ENCODE measurements at places on chromosomes 7 and 10.

DNA sequence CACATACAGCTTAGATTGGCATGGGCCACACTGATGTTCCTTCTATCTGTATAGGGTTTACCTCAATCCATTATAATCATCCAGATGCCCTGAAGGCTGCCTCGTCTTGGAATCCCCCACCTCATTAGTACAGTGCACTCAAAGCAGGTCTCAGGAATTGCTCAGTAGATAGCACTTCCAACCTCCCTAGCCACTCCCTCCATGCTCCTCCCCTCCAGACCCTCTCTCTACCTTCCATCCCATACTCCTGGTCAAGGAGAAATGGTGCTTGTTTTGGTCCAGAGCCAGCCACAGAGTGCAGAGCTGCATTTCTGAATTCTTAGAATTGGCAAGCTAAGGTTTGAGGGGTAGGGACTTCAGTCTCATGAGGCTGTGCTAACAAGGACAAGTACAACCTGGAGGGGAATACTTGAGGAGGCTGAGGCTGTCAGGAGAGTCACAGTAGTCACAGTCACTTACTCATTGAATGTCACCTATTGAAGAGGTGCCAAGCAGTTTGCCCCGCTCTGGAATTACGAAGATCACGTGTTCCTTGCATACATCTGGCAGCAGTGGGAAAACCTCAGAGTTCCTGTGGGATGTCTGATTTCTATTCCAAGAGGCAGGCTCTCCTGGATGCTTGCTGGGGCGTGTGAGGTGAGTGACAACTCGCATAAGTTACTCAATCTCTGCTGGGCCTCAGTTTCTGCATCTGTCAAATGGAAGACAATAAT, 60.7 kb upstream of the ZNF746 start:
- no peak for DNase-seq

DNA sequence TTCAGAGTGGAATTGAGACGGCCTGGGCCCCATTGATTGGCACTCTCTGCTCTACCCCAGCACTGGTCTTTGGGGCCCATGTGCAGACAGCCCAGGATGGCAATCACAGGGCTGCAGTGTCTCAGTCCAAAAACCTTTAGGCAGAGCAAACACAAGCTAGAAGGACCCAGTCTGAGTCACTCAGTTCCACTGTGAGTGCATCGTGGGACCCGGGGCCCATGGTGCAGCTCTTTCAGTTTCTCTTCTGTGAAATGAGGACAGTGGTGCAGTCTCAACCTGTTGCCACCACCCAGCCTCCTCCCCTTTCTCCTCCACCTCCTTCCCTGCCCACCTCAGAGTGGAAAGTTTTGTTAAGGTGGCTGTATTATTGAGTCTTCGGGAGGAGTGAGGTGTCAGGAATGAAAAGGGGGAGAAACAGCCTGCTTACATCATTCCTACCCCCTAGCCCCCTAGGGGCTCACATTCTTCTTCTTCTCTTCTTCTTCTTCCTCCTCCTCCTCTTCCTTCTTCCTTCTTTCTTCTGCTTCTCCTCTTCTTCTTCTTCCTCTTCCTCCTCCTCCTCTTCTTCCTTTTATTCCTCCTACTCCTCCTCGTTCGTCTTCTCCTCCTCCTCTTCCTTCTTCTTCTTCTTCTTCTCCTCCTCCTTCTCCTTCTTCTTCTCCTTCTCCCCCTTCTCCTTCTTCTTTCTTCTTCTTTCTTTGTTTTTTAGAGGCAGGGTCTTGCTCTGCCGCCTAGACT, 19.5 kb upstream of the CARD11 start:
- DNase-seq, result no peak

DNA sequence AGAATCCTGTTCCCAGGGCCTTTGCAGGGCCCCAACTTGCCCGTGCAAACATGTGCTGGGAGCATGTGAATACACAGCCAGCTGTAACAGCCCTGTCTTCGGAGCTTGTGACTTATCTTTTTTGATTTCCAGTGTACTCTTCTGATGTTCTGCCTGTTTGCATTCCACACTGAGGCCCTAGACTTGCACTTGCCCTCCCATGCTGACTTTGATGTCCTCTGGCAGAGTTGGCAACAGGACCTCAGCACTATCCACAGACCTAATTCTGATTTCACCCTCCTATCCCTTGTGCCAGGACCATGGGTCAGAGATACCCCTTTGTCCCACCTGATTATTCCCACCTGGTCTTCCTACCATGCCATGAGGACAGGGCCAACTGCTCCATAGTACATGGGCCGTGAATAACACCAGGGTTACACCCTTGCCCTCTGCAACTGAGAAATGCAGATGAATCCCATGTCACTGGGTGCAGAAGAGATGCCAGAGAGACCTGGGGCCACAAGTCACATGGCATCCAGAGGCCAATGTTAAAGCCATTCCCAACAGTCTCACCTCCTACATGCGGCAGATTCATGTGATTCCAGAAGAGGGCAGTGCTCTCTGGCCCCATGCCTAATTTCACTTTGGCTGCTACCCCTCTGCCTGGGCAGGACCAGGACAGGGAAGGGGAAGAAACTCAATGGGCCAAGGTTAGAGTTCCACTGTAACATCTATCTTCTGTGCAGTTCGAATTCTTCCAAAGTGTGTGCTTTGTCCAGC, 43.0 kb downstream of the SCRN1 start:
- DNase-seq, result no peak

- no peak for DNase-seq
Measured at GRCh38 chr10:8054244-8054493, 319 bp upstream of the GATA3 start.

GRCh38 chr7:32453341-32454011, 36.7 kb downstream of the LSM5 start:
- no peak for DNase-seq

- no peak for DNase-seq
Measured at GRCh38 chr10:86758189-86759072, 2.0 kb downstream of the BMPR1A start.

- DNase-seq, result no peak
Measured at GRCh38 chr10:62231805-62232204, 36.8 kb downstream of the RTKN2 start.

DNA sequence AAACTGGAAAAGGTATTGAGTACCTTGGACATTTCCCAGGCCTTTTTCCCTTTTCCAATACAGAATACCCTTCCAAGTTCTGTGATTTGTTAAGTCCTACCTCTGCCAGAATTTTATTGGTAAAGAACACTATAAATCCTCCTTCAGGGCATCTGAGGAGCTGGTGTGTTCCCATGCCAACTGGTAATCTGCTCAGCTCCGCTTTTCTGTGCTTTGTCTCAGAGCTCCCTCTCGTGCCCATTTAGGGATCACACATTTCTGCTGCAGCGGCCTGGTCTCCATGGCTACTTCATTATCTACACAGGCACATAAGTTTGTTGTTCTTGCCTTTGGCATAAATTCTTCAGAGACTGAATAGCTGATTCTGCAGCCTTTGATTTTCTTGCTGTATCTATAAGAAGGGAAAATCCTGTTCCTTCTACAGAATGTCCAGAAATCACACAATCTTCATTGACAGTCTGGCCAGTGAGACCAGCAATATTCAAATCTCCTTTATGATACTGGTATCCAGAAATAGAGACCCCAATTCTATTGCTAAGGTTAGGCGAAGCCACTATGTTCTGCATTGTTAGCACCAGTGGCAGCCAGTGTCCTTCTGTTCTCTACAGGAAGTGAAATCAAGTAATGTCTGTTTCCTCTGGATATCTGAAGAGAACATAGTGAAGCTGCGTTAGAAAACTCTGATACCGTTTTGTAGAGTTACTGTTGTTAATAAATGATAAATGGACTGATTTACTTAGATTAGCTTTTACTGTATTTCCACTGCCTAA, 51.9 kb downstream of the DENND11 start:
- peak; percentile 42 for DNase-seq

DNA sequence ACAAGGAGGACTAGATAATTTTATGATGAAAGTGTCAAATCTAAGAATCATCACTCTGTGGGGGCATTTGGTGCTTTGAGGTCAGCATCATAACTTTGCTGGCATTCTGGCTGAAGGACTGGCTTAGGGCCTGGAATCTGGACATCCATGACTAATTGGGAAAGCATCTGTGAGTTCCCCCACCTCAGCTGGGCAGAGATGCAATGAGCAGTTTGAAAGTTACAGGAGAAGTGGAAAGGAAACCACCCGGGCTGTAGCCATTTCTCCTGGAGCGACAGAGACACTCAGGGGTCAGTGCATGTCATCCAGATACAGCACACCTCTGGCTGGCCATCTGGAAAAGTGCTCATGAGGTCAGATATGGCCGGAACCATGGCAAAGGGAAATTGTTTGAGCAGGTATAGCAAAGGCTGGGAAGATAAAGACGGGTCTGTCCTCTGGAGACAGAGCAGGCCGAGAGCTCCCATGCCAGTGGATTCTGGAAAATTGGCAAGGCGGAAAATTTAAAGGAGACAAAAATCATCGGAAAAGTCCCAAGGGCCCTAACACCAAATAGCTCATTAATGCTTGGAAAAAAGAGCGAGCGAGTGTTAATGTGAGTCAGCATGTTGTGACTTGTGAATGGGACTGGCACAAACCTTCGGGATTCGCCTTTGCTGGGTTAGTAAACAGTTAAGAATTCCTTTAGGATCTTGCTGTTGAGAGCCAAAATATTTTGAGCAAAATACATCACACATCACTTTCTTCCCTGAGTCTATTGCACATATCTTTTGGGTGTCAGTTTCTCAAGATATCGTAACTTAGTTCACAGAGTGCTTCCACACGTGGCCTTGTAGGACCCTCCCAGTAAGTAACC, 188.4 kb upstream of the AGK start:
- no peak for DNase-seq

GRCh38 chr7:26397796-26398426, 106.2 kb downstream of the SNX10 start:
- DNase-seq, result no peak

- no peak for DNase-seq
Measured at GRCh38 chr7:51601461-51601860, 284.9 kb upstream of the COBL start.

DNA sequence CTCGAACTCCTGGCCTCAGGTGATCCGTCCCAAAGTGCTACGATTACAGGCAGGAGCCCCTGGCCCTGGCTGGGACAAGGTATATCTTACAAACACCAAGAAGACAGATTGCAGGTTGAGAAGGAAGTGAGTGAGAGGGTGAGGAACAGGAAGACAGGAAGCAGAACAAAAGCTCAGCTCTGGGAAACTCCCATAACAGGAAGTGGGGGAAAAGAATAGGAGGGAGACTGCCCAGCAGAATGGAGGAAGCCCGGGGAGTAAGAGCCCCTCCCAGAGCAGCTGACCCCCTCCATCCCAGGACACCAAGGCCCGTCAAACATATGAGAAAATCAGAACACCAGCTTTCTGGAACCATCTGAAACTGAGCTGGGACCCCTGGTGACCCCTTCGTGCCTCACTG, 2.9 kb downstream of the TECPR1 start:
- DNase-seq, result no peak

DNA sequence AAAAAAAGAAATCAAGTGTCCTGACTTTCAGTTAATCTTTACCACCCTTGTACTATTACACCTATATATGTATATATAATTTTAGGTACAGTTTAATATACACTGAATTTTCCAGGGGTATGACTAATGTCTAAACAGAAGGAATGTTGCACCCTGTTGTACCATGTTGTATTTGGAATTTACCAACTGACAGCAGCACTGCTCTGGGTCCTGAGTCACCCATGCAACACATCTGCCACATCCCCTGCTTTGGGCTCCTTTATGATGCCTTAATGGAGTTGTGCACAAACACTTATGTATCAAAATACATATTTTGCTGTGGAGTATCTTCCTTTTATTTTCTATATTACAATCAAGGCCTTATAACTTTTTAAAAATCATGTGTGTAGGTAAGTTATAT, 21.2 kb downstream of the YAE1 start:
- DNase-seq, result no peak

DNA sequence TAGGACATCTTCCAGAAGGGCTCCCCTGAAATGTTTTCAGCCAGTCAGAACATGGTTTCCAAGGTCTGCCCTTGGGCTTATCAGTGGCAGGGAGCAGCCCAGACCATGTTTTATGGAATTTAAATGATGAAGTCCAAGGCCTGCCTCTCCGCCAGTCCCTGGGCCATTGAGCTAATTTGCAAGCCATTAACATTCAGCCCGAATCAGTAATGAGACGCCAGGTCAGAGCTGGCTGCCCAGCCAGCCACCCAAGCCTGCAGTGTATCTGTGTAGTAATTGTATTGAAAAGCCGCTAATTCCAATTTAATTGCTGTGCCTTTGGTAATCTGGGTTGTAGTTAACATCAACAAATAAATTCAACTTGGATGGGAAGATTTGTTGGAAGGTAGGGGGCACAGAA, 131.4 kb downstream of the PAXIP1 start:
- no peak for DNase-seq

DNA sequence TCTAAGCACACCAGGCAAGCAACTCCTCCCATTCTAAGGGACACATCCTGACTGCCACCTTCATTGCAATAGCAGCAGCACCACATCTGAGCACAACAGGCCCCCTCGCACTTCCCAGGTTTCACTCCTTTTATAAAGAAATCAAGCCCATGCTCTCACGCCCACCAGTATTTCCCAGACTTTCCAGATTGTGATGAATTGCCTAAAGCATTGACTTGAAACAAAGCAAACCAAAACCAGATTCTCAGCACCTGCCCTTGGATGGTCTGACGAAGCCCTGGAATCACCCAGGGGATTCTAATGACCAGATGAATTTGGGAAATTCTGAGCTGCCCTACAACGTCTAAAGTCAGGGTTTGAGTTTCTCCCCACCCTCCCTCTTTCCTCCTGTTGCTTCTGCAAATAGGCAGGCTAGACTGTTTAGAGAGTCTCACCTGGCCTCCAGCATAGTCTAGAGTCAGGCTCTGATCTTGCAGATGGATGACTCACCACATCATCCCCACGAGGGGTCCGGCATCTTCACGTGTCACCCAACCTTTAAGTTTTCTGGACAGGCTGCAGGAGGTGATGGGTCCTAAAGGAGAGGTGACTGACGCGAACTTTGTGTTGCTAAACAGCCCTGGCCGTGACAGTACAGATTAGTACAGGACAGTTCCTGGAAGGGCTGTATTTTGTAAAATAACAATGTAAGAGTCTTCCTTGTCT, 198.0 kb downstream of the SKIDA1 start:
- DNase-seq, result no peak

- DNase-seq, result no peak
Measured at GRCh38 chr10:71191019-71191418, 21.4 kb upstream of the UNC5B start.

DNA sequence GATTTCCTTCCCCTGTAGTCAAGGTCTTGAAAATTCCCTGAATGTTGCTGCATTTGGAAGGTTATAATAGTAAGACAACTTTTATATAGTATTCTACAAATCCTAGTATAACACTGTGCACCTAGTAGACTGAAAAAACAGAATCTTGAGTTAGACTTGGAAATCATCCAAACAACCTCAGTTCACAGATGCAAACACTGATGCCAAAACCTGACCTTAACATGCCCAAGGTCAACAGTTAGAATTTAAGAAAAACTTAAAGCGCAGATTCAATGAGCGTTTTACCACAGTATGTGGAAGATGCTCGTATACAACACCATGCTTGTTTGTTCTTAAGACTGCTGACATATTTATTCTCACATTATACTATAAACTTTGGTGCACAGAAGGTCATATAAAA, 3.0 kb downstream of the PIP4K2A start:
- DNase-seq, result peak; percentile 63
